ENCODE measurements at places on chromosomes 4 and X.

DNA sequence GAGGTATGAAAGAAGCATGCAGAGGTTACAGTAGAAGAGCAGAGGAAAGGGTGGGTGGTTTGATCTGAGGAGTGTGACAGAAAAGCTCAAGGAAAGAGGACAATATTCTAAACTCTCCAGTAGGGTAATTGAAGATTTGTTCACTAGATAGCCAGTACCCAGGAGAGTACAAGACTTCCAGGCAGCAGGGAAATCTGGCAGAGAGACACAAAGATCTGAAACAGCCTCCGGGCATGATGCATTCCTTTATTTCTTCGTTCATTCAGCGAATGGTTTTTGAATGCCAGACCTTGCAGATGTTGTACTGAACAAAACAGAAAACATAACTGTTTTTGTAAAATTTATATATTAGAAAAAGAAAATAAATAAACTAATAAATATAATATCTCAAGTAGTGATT lies 766.6 kb downstream of the FAT4 start:
- DNase-seq, result no peak

DNA sequence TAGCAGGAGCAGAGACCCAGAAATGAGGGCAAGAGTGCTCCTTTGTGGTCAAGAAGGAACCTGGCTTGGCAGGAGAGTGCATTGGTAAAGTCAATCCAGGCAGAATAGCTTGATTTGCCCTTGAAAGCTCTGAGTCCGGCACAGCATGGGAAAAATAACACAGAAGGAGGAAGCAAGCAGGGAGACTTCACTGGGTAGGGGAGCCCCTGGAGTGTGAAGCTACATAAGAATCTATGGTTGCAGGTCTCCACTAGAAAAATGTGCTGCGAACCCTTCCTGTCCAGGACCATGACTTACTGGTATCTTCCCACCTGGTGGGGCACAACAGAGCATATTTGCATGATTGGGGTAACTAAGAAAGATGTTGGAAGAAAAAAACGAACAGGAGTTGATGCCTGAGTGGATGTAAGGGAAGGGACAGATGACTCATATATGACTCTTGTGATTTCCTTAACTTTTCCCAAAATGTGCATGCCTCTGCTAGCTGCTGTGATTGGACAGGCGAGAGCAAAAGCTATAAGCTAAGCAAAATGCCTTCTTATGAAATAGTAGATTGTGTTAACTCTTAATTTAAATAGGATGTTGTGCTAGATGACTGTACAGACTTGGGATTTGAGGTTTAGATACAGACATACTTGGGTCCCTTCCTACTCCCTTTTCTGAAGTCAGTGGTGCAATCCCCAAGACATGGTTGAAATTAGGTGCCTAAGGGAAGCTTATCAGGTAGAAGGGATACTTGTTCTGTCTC lies 3.3 kb downstream of the IL13RA1 start:
- no peak for DNase-seq

DNA sequence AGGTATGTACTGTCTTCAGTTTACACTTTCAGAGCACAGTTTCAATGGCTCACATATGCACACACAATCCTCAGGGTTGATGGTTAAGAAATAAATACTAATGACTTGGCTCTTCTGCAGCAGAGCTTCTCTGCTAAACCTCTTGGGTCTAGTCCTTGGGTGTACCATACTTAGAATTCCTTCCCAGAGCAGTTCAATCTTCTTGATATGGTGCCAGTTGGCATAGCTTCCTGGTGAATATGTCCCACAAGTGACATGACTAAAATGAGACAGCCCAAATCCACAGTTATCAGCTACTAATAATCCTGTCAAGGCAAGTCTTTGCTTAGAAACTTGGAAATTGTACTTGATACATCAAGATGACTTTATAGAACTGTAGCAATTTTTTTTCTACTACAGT lies 654.4 kb downstream of the IQCM start:
- no peak for DNase-seq

GRCh38 chrX:56798339-56798711 lies 69.3 kb downstream of the NBDY start:
- DNase-seq, result no peak

GRCh38 chr4:113919611-113920010 lies 59.8 kb downstream of the ARSJ start:
- DNase-seq, result no peak

DNA sequence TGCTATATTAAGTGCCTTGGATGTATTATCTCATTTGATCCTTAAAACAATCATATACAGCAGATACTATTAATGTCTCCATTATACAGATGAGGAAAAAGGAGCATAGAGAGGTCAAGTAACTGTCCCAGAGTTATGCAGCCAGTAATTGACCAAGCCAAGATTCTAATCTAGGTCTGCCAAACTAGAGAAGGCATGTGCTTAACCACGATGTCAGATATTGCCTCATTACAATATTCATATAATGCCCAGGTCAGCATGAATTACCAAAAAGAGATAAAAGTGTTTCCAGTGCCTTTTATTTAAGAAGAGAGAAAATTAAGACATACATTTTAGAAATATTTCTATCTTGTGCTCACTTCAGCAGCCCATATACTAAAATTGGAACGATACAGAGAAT lies 7.1 kb downstream of the ARHGEF6 start:
- no peak for DNase-seq

DNA sequence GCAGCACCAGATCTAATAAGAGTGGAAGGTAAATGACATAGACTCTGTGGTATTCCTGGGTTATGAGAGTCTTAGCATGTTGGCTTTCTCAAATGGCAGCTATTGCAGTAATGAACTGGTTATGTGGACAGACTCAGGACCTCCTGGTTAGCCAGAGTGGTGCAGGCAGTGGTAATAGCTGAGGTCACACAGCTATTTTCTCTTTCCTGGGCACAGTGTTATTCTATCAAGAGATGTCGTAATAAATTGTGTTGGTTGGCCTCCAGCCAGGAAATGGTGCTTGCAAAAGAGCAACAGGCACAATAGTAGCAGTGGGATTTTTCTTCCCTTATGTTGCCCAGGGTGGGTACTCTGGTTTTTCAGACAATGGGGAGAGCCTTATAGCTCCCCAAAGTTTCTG lies 279.2 kb upstream of the FGF16 start:
- no peak for DNase-seq

DNA sequence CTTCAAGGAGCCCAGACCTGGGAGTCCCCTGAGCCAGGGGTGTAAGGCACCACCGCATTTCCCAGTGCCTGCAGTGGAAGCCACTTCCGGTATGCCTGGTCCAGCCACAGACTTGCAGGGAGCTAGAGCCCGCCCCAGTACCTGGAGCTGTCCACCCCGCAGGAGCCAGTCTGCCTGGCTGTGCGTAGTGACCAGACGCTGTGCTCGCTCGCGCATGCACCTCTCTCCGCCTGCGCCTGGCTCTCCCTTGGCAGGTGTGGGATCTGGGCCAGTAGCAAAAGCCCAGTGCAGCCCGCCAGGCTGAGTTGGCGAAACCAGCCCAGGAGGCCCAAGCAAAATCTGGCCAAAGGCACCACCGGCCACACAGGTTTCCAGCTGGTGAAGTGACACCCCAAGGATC lies 973.7 kb upstream of the AGA start:
- no peak for DNase-seq

- DNase-seq, result no peak
These were observed 51.5 kb downstream of the ALPK1 start for GRCh38 chr4:112348488-112349158.

DNA sequence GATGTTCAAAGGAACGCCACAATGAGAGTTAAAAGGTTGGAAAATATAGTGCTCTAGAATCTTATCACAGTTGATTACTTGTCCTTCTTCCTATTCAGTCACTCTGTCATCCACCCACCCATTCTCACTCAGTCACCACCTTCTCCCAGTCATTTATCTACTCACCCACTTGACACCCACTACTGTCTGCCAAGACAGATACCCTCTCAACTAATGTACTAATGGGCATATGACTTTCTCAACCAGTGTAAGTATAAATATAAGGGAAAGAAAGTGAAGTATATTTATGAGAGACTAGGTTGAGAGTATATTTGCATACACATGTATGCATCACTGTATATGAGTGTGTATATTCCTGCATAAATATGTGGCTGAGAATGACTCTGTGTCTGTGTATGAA lies 20.0 kb downstream of the MID2 start:
- no peak for DNase-seq

GRCh38 chrX:36198575-36198974 lies 279.0 kb downstream of the CFAP47 start:
- DNase-seq, result no peak

GRCh38 chr4:95410387-95410977 lies 138.3 kb downstream of the UNC5C start:
- DNase-seq, result no peak

DNA sequence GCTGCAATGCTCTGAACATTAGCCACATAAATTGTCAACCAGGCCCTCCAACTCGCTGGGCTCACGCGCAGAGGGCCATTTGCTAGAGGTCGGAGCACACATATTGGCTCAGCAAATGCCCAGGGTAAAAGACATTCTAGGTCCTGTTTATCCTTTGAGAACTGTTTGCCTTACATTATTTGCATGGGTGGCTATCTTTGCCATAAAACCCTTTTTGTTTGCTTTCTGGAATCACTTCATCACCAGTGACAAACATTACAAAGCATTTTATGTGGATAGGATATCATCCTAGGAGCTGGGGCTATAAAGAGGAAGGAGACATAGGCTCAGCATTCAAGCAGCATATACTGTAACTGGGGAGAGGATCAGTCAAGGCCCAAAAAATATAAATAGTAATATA lies 149.2 kb upstream of the RAI2 start:
- DNase-seq, result no peak

GRCh38 chr4:139754938-139755337 lies 89.3 kb downstream of the MGST2 start:
- DNase-seq, result no peak

DNA sequence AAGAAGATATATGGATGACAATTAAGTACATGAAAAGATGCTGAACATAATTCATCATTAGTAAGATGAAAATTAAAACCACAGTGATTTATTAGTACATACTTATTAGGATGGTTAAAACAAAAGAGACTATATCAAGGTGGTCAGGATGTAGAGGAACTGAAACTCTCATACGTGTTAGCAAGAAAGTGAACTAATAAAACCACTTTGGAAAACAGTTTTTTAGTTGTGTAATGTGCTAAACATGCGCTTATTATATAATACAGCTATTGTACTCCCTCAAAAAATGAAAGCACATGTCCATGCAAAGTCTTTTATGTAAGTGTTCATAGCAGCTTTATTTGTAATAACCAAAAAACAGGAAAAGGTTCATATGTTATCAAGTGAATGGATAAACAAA lies 89.9 kb upstream of the KCTD8 start:
- DNase-seq, result no peak

GRCh38 chr4:103867311-103867710 lies 147.5 kb upstream of the TACR3 start:
- DNase-seq, result no peak

DNA sequence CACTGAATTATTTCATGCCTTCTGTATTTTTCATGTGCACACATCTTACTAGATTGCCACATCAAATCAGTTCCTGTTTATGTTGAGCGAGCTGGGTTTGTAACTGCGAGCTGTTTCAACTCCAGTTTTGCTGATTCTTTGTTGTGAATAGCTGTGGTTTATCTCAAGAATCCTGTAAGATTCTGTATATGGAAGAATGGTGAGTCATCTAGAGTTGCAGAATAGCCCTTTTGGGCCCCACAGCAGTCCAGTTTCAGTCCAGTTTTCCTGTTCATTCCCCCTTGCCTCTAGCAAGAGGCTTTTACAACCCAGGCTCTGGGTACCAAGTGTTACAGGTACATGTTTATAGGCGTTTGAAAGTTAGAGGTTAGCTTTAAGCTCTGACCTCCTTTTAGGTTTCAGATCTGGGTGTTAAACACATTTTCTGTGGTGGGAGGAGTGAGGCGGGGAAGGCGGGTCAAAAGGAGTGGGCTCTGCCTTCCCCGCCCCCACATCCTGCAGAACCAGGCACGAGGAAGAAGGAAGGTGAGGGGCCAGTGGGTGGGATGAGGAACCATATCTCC lies 32.7 kb downstream of the TBC1D14 start:
- DNase-seq, result no peak

DNA sequence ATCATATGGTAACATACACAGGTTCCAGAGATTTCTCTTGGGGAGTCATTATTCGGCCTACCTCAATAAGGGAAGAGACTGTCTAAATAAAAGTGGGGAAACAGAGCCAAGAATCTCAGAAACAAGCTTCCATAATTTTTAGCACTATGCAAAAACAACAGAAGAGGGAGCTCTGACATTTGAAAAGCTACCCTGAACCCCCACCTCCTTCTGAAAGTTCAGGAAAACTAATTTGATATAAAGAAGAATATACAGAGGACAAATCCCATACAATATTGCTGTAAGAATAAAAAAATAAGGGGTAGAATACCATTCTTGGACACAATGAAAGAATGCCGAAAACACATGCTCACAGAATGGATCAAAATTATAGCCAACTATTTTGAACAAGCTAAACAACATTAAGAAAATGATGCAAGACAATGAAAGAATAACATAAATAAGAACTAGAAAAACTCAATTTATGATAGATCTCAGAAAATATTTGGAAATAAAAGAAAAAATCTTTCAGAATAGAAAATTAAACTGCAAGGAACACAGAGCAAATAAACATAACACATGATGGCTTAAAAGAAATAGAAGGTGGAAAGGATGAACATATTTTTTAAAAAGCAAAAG lies 14.4 kb upstream of the ZNF41 start:
- DNase-seq, result no peak

GRCh38 chr4:15238720-15239119 lies 189.1 kb upstream of the C1QTNF7 start:
- no peak for DNase-seq

- no peak for DNase-seq
These were observed 5.7 kb downstream of the SLC6A8 start for GRCh38 chrX:153693216-153694086.

DNA sequence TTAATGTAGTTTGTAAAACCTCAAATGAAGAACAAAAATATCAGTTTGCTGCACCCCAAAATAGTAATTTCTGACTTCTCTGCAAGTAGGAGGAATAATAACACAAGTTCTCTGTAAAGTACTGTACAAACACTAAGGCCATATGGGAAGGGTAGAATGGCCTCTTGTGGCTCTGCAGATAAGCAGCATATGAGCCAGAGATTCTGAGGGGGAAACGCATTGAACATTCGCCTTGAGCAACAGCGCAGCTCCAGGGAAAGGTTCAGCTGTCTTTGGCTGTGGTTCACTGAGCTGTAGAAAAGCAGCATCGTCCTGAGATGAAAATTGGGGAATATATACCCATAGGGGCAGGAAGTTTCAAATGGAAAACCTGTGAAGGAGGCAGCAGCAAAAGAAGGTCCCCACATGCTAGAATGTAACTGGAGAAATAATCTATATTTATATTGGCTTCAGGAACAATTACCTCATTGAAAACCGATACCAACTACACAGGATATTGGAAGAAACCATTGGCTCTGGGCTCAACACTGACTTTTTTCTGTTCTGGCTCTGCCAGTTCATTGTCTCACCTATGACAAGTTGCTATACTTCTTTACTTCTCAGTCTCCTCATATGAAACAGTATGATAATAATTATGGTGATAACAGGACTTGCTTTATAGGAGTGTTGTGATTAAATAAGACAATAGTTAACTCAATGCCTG lies 357.6 kb upstream of the CPEB2 start:
- no peak for DNase-seq

GRCh38 chr4:159002950-159003349 lies 99.9 kb upstream of the RAPGEF2 start:
- DNase-seq, result no peak
